RWPE1 (cell line): ENCODE measurements at places on chromosomes 2 and 18.

DNA sequence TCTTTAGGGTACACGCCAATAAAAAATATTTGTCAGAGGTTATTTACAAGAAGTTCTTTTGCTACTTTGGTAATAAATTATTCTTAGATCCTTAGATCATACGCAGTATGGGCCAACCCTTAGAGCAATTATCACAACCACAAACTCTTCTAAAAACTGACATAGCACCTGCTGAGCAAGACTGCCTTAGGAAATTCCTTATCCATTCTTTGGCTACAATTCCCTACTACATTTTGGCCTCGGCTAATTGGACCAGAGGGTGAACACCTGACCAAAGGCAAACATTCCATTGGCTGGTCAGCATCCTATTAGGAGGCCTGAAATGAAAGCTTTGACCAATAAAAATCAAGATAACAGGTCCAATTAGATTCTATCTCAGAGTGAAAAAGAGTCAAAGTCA lies 147.6 kb upstream of the CCDC68 start:
- no peak for DNase-seq

DNA sequence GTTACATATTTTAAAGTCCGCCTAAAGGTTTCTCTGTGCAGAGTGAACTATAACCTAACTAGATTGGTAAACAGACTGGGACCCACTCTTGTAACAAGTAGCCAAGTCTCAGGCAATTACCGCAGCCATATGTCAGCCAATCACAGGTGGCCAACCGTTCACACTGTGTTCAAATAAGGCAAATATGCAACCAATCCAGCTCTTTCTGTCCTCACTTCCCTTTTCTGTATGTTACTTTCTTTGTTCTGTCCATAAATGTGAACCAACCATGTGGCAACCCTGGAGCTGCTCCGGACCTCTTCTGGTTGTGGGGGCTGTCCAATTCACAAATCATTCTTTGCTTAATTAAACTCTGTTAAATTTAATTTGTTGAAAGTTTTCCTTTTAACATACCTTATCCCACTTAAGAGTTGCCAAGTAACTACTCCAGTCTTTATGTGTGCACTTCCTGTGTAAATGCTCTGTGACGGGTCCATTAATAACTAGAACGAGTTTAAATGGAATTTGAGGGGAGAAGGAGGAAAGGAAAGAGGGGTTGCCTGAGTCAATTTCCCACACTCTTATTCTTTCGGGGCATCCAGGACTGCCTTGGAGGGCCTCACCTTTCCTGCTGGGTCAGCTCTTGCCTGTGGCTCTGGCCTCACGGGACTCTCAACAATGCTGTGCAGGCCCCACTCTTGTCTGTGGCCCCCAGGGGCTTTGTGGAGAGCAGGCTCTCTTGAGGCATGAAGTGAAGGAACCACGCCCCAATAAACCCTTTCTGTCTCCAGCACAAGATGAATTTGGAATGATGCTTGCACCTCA lies 6.6 kb upstream of the RPL37A start:
- no peak for DNase-seq

GRCh38 chr2:55019526-55020258 lies 30.6 kb downstream of the RTN4 start:
- DNase-seq: no peak

GRCh38 chr2:58734365-58734764 lies 493.2 kb upstream of the FANCL start:
- DNase-seq: peak; percentile 26

GRCh38 chr2:144210076-144210475 lies 309.8 kb downstream of the ZEB2 start:
- DNase-seq: no peak

- DNase-seq: no peak
These were observed 195.1 kb downstream of the RDH14 start for GRCh38 chr2:18365342-18365741.

GRCh38 chr2:154470376-154470775 lies 228.1 kb upstream of the KCNJ3 start:
- DNase-seq: no peak

GRCh38 chr2:12720754-12721378 lies 4.1 kb downstream of the TRIB2 start:
- DNase-seq: no peak

DNA sequence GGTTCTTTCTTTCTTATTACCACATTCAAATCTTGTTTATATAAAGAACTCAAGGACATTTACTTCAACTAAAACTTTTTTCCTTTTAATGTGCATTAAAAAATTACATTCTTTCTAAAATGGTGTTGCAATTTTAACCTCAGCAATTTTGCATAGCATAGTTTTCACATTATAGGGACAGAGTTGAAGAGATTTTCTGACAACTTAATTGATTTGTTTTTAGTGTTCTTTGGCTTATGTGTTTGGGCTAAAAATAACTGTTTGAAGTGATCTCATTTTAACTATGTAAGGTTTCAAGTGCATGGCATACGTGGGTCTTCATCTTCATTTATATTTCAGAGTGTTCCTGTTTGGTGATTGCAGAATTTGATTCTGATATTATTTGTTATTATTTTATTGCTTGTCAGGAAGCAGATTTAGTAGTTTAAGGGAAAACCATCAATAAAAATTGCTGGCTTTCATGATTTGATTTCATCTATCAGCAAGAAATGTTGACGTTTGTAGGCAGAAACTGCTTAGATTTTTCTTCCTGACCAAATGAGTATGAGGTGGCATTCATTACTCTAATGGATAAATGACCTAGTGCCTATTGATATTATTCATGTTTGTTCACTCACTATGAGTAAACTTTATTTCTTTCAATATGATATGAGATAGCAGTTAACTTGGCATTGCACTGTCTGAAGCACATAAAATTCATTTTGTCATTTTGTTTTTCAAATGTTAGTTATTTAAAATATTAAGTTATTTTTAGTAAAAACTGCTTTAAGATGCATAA lies 398.4 kb downstream of the NUP35 start:
- DNase-seq: no peak

DNA sequence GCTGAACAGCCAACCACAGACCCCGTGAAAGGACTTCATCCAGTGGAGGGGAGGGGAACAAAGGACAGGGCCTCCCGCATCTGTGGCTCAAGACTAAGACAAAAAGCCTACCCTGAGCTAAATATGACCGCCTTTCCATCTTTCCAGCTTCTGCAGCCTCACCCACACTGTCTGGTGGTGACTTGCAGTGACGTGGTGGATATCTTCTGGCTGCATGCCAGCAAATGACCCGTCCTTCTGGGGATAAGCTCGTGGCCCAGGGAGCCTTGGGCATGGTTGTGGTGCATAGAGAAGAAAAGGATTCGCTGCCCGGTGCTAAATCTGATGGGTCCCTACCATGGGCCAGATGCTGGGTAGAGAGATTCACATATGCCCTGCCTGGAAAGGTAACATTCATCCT lies 8.7 kb upstream of the NGEF start:
- no peak for DNase-seq
